Caco-2 (cell line): ENCODE measurements at places on chromosomes 12 and 14.

DNA sequence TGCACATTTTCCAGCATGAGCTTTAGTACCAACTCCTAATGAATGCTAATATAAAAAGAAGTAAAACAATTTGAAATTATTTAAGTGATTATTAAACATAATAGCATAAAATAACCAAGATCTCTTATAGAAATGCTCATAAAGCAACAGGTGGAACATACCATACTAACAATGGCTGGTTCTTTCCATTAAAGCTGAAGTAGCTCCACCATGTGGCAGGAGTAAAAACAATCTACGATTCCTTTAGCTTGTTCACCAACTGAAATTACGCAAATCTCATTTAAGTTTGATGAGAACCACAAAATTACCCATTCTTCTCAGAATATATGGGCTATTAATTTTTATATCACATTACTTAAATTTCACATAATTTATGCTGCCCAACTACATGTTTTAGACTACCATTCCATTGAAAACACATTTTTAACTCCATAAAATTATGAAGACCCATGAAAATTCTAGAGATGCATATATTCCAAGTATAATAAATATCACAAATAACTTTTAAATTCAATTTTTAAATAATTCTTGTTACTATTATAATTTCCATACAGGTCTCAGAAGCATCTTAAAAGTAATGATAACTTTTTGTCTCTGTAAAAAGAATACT lies 213.6 kb downstream of the DAD1 start:
- peak; percentile 60 for DNase-seq

DNA sequence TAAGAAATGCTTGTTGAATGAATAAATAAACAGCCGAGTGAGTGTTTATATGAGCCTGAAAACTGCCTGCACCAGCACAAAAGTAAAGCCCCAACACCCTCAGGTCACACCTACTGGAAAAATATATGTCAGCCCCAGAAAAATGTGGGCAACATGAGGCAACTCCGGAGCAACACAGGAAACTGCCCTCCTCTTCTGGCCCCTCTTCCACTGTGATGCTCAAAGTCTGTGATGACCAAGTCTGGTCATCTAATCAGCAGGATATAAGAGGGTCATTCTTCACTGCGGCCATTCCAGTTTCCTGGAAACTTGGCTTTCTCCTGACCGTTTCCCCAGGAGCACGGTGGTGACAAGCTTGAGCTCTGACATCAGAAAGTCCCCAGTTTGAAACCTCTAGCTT lies 159.6 kb upstream of the PZP start:
- DNase-seq, result no peak

DNA sequence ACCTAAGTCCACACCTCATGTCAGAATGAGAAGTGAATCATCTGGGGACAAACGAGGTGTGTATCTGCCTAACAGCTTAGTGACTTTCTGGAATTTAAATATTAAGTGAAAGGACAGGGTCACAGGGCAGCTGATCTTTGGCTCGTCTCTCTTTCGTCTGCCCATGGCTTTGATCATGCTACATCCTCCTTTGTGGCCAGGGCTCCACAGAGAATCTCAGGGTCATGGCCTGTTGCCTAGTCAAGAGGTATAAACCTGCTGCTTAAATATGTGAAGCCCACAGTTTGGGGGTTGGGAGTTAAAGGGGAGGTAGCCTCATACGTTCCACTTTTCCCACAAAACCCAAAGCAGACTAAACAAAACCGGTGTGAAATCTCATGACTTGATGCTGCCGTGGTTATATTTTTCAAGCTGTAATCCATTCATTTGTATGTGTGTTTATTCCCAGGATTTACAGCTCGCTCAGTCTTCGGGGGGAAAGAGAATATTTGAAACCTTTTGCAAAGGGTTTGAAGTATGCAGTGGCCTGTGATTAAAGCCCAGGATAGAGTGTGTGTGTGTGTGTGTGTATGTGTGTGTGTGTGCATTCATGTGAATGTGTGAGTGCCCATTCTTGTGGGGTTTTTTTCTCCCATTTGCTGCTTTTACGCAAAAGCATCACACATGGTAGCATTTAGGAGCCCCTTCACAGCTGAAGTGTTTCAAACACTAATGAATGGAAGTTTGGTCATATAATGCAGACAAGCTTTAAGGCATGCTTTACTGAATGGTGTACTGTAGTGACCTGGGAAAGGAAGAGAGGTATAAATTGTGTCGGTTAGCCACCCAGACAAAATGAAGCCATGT lies 137.1 kb downstream of the HMGA2 start:
- peak; percentile 30 for DNase-seq

DNA sequence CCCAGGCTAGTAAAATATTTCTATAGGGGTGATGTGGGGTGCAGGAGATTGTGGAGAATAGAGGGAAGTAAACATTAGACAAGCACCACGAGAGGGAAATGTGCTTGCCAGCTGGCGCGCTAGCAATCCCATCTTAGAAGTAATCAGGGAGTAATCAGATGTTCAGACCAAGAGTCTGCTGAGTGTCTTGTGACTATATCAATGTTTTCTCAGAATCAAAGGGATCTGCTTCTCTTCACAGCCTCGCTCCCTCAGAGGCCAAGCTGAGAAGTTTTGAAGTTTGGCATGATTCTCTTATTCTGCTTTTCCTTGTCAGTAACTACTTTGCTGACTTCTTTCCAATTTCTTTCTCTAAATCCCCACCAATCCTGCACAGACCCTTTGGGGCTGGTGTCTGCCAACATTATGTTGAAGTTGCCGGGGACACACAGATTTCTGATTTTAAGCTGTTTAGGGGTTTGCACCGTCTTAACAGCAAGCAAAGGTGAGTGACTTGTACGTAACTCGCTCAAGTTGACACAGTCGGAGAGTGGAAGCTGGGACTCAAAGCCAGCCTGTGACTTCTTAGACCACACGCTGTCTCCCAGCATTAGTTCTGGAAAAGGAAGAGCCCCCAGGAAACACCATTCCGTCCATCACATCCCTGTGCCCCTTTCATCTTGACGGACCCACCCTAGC lies 22.0 kb upstream of the TSPAN9 start:
- DNase-seq, result no peak
